ENCODE measurements at places on chromosomes 2 and 18.

GRCh38 chr2:7444626-7445025 lies 527.4 kb downstream of the RNF144A start:
- no peaks in the 10 kb centered on the region for H3K36me3 ChIP-seq
- H3K4me1 ChIP-seq: no peaks in the 10 kb centered on the region
- H3K4me3 ChIP-seq: no peak overlapping the region
- H3K27me3 ChIP-seq: no peaks in the 10 kb centered on the region
- no peak overlapping the region for H3K27ac ChIP-seq

DNA sequence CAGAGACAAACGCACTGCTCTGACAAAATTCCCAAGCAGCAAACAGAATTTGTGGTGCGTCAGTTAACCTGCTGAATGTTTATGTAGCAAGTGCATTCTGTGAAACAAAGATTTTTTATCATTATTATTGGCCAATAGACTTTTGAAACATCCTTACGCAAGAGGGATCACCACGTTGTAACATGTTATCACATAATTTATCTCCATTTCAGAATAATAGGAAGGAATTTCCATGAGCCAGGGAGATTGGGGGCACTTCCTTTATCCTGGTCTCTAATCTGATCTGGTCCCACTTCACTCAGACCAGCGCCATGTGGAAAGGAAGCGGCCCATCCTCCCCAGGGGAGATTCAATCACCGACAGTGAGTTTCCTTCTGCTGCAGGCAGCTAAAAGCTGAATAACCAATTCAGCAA lies 166.1 kb downstream of the PID1 start:
- H3K4me1 ChIP-seq: no peaks in the 10 kb centered on the region
- DNase-seq: no peak
- no peaks in the 10 kb centered on the region for H3K27me3 ChIP-seq
- no peak overlapping the region for H3K4me3 ChIP-seq

DNA sequence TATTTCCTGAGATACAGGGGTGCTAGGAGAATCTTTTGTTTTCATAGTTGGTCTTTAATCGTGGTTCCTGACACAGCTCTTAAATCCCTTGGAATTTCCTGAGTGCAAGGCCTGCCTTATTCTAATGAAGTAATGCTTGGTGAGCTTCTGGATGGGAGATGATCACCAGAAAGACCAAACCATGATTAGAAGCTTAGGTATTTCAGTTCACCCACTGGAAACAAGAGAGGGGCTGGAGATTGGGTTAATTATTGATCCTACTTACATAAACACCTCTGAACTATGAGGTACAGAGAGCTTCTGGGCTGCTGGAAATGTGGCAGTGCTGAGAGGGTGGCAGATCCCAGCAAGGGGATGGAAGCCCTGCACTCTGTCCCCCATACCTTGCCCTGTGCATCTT lies 406.8 kb downstream of the THSD7B start:
- no peak for DNase-seq
- no peaks in the 10 kb centered on the region for H3K4me1 ChIP-seq
- no peaks in the 10 kb centered on the region for H3K27me3 ChIP-seq
- H3K4me3 ChIP-seq: no peak overlapping the region
- no peak overlapping the region for H3K27ac ChIP-seq

- H3K4me1 ChIP-seq: no peaks in the 10 kb centered on the region
- H3K27ac ChIP-seq: no peak overlapping the region
- H3K36me3 ChIP-seq: no peaks in the 10 kb centered on the region
- H3K27me3 ChIP-seq: no peaks in the 10 kb centered on the region
- DNase-seq: peak; percentile 2
- H3K4me3 ChIP-seq: no peak overlapping the region
Measured at GRCh38 chr2:129914538-129915302, 64.7 kb upstream of the RAB6C start.

GRCh38 chr18:63084219-63084618 lies 235.3 kb downstream of the BCL2 start:
- no peak overlapping the region for H3K4me3 ChIP-seq
- no peaks in the 10 kb centered on the region for H3K4me1 ChIP-seq
- no peak overlapping the region for H3K27ac ChIP-seq
- DNase-seq: no peak
- H3K36me3 ChIP-seq: no peaks in the 10 kb centered on the region

DNA sequence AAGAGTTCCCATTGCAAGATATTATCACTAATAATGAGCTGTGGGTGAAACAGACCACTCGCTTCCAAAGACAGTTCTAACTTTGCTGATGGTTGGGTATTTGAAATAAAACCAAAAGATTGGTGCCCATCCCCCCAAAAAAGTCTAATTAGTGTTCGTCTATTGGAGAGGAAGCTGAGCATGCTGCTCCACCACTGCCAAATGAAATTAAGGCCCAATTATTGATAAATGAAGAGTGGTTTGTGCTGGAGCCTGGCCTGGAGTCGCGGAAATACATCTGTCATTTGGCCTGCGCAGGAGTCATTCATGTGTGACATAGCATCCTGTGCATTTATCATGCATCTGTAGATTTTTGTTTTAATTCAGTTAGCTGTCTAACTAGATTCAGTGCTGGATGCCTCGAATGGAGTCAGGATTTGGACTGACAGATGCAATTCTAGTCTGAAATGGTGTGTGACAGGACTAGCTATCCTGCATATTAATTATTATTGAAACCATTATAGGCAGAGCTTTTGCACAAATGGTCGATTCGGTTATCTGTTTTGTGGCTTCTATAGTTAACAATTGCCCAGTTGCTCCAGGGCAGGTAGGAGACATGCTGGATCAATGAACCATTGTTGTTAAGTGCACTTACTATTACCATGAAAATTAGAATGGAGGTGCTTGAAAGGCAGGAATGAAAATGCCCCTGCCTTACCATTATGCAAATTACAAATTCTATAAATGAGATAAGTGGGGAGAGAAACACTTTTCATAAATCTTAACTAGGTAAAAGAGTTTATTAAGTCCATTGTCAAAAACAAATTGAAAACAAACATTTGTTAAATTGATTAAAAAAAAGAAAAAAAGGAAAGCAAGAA lies 450.4 kb upstream of the TCF4 start:
- no peaks in the 10 kb centered on the region for H3K27me3 ChIP-seq
- no peaks in the 10 kb centered on the region for H3K4me1 ChIP-seq
- no peak for DNase-seq
- no peaks in the 10 kb centered on the region for H3K36me3 ChIP-seq

- DNase-seq: no peak
- no peaks in the 10 kb centered on the region for H3K27me3 ChIP-seq
- no peak overlapping the region for H3K27ac ChIP-seq
Measured at GRCh38 chr2:152344579-152345195, 9.7 kb downstream of the FMNL2 start.
